ENCODE measurements at places on chromosomes 4 and X. TPM values are rescaled to one million over a fixed set of nuclear protein-coding genes. Genes with fewer than 3 reads are reported as not detected.

DNA sequence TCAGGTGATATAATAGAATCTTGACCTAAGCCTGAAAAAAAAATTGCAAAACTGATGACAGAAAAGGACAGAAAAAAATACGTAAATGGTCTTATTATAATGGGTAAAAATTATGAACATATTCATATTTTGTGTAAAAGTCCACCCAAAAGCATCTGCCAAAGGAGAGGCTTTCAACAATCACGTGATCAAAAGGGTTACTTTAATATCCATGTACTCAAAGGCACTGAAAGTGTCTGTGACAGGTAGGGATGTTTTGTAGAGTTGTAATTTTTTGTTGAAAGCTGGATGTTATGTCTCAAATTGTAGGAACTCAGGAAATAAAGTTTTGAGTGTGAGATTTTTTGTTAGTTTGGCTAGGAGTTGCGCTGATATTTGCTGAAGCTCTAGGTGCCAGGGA lies 144.8 kb upstream of the GALNTL6 start:
- no peak for DNase-seq

DNA sequence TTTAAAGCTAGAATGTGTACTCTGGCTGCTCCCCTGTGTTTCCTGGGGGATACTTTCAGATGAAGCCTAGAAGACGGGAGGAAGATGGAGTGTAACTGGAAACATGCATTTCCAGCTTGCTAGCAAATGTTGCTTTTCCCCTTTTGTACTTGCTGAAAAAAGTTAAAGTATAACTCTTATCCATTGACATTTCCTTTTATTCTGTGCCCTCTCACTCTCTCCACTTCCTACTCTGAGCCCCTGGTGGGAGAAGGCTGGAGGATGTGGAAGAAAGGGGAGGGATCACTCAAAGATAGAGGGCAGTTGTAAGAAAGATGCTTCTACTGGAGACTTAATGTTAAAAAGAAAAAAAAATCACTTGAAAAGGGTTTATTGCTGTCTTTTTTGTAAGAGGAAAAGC lies 396.5 kb downstream of the DTHD1 start:
- no peak for DNase-seq

DNA sequence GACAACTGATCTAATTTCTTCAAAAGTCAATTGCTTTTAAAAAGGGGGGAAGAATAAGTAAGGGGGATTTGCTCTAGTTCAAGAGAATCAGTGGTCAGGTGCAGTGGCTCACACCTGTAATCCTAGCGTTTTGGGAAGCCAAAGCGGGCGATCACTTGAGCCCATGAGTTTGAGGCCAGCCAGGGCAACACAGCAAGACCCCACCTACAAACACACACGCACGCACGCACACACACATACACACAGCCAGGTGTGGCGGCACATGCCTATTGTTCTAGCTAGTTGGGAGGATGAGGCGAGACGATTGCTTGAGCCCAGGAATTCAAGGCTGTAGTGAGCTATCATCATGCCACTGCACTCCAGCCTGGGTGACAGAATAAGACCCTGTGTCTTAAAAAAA lies 9.6 kb downstream of the GRSF1 start:
- DNase-seq = no peak

DNA sequence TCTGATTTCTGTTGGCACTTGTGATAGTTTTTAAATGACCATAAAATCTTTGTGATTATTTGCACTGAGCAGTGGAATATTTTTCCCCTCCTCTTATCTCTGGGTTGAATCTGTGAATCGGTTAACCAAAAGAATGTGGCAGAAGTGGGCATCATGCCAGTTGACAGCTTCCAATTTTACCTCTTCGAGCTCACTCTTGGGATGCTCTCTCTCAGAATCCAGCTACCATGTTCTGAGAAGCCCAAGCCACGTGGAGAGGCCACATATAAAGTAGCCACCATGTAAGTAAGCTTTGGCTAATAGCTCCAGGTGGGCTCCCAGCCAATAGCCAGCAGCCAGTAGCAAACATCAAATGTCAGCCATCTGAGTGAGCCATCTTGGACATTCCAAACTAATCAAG lies 12.9 kb upstream of the WDR19 start:
- no peak for DNase-seq

DNA sequence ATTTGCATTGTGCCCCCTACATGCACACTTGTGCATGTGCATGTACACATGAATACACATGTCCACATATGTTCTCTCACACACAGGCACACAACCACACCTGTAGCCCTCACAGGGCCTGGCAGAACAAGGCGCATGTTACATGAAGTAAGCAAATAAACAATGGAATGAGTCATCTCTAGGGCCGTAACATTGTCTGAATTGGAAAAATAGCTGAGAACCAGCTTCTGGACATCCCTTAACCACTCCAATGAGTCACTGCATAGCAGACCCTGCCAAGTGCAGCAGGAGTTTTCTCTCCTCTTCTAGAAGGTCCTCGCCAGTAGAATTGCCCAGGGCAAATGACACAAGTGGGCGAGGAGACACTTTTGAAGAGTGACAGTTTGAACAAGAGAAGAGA lies 66.1 kb downstream of the MAGEA10 start:
- DNase-seq = no peak

GRCh38 chr4:159240687-159241086 lies 137.8 kb downstream of the RAPGEF2 start:
- no peak for DNase-seq

DNA sequence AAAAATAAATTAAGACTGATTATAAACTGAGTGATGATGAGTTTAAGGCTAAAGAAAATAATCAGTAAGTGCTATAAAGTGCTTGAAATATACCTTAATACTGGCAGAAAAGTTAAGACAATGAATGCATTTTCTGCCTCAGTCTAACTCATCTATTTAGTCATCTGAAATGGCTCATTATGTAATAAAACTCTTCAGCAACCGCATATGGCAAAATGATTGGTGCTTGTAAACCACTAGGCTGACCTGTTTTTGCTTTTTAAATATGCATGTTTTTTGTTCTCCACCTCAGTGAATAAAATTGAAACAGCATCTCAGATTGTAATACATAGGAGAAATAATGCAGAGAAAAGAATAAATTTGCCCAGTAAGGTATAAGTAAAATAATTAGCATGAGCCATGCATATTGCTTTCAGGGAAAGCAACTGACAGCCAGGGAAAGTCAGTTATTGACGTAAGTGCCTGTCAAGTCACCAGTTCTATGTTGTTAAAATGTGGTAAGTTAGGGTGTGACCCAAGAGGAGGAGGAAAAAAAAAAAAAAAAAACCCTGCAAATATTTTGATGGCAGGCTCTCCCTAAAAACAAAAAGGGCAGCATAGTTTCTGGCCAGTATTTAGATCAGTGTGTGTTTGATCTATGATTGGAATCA lies 167.5 kb downstream of the PALLD start:
- no peak for DNase-seq

GRCh38 chr4:189129044-189129694 lies 811.5 kb upstream of the FRG1 start:
- no peak for DNase-seq

- DNase-seq = no peak
Observed at GRCh38 chr4:77177199-77177598, 20.2 kb downstream of the CCNG2 start.

DNA sequence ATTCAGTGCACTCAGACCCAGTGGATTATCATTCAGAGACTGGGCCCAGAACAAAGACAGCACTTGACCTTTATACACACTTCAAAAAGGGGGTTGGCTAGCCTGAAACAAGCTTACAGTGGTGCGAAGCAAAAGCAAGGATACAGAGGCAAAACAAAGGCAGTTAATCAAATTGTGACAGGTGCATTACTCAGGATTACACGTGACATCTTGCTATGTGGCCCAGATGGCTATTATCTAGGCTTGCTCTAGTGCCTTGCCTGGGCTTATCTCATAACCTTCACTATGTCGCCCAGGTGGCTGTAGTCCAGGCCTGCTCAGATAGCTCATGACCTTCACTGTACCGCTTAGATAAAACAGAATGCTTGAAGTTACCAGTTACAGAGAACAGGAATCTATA lies 1092.1 kb upstream of the PRKX start:
- DNase-seq = no peak

- DNase-seq = no peak
Observed at GRCh38 chr4:78418406-78418805, 133.2 kb upstream of the ANXA3 start.

GRCh38 chr4:37872310-37872988 lies 18.4 kb upstream of the TBC1D1 start:
- no peak for DNase-seq

DNA sequence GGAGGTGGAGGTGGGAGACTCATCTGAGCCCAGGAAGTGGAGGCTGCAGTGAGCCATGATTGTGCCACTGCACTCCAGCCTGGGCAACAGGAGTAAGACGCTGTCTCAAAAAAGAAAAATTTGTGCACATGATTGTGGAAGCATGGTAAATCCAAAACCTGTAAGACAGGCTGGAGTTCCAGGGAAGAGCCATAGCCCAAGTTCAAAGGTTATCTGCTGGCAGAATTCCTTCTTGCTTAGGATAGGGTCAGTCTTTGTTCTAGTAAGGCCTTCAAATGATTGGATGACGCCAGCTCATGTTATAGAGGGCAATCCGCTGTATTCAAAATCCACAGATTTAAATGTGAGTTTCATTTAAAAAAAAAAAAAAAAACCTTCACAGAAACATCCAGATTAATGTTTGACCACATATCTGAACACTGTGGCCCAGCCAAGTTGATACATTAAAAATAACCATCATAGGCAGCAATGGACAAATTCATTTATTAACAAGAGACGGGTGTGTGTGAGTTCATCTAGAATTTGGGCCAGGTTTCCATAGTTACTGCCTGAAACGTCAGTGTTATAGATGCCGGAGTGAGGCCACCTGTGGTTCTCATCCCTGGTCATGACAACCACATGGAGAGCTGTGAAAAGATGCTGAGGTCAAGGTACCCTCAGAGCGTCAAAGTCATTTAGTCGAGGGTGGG lies 35.2 kb upstream of the SLC2A9 start:
- DNase-seq = no peak

DNA sequence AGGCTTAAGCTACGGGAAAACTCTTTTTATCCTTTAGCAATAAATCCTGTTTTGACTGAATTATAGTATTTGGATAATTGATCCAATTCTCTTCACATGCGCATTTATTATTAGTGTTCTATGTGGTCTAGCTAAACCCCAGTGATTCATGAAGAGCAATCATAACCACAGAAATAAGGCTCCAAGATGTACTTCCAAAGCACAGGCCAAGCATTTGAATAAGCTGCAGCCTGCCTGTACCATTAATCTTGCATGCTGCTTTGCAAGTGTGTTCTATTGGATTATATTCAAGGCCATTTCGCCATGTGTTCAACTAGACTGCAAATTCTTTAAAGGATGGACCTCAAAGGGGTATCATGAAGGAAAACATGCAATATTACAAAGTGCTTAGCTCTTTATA lies 385.2 kb upstream of the FAT1 start:
- no peak for DNase-seq

DNA sequence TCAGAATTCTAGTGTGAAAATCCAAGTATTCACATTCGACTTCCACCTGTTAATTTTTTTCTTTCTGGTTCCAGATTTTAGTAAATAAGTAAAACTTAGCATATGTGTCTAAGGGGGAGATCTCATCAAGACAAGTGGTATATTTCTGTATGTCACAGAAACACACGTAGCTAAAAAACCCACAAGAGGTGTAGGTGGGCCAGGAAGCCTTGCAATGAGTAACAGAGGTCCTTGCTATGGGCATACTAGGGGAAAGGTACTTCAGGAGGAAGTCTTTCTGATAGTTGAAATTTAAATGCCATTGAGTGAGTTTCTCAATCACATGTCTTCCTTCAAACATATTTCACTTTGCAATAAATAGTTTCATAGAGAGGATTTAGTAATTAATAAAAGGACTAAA lies 315.8 kb downstream of the MID1IP1 start:
- DNase-seq = no peak

- peak; percentile 30 for DNase-seq
Observed at GRCh38 chrX:102835504-102836146, 101.4 kb upstream of the RAB40AL start.

DNA sequence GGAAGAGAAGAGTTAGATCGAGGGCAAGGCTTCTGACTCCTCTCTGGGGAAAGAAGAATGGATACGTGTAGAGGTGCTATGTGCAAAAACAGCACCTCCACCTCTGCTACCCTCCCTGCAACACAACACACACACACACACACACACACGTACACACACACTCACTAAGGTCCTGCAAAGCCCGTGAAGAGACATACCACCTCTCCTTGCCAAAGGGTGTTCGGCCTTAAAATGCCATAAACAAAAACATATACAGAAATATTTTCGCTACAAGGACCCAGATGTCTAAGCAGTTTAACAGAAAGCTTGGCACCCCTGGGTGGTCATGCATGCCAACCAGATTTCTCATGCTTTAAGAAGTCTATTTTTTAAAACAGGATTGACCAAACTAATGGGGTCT lies 1.5 kb downstream of the TIFA start:
- DNase-seq = peak; percentile 22

GRCh38 chr4:143163614-143164013 lies 21.1 kb upstream of the USP38 start:
- no peak for DNase-seq

DNA sequence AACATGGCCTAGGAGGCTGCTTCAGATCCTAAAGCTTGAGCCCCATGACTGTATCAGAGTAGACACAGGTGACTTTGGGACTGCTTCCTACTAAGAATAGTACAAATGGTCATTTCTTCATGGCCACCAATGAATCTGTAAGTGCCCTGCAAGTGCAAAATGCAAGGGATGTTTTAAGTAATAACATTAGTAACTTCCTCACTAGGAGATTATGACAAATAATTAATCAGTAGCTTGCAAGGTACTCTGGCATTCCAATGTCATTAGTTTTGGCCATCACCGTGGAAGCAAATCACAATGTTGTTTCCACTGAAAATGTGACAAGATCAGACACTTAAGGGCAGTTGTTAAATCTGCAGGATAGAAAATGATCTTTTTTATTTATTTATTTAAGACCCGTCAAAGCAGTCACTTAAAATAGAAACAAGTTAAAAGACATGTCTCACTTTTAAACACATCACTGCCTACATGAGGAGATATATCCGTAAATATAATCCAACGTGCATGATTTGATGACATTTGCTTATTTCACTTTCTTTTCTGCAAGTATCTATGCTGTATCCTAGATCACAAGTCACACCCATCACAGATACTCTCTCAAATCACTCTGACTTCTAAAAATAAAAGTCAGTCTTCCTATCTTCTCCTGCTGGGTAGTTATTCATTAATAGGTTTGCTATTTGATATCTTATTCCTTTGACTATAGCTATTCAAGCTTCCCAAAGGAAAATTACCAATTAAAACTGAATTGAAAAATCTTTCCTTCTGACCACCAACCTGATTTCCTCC lies 400.6 kb downstream of the IL15 start:
- no peak for DNase-seq

GRCh38 chrX:130330706-130331105 lies 9.0 kb upstream of the SLC25A14 start:
- peak; percentile 45 for DNase-seq

GRCh38 chr4:112253382-112254000 lies 21.9 kb downstream of the AP1AR start:
- no peak for DNase-seq

CAPN6 gene
- 1.6 TPM for total RNA-seq

ADH4 gene
- total RNA-seq = 10.9 TPM

MSX1 gene
- 5.0 TPM for total RNA-seq

ZMAT1 gene
- 21.4 TPM for total RNA-seq

CPZ gene
- total RNA-seq = 4.1 TPM

PNMA5 gene
- not detected for total RNA-seq

CC2D2A gene
- 13.6 TPM for total RNA-seq

SSX2 gene
- total RNA-seq = not detected

PAGE1 gene
- total RNA-seq = not detected

SPATA18 gene
- total RNA-seq = 1.8 TPM

GPM6B gene
- 6.1 TPM for total RNA-seq

SEL1L3 gene
- 81.4 TPM for total RNA-seq

PDCL2 gene
- not detected for total RNA-seq

USP17L15 gene
- total RNA-seq = not detected

NALF2 gene
- total RNA-seq = 26.1 TPM

PIN4 gene
- 10.5 TPM for total RNA-seq

NLGN4X gene
- 0.93 TPM for total RNA-seq

Data from thyroid gland (tissue), 4 donors.